Mucosa of gallbladder (tissue), 1 donor: ENCODE measurements at places on chromosomes 7 and 10. TPM values are rescaled to one million over a fixed set of nuclear protein-coding genes. Genes with fewer than 3 reads are reported as not detected.

DNAJC12 gene
- total RNA-seq = 11.7 TPM

EPO gene
- total RNA-seq = not detected

DNA sequence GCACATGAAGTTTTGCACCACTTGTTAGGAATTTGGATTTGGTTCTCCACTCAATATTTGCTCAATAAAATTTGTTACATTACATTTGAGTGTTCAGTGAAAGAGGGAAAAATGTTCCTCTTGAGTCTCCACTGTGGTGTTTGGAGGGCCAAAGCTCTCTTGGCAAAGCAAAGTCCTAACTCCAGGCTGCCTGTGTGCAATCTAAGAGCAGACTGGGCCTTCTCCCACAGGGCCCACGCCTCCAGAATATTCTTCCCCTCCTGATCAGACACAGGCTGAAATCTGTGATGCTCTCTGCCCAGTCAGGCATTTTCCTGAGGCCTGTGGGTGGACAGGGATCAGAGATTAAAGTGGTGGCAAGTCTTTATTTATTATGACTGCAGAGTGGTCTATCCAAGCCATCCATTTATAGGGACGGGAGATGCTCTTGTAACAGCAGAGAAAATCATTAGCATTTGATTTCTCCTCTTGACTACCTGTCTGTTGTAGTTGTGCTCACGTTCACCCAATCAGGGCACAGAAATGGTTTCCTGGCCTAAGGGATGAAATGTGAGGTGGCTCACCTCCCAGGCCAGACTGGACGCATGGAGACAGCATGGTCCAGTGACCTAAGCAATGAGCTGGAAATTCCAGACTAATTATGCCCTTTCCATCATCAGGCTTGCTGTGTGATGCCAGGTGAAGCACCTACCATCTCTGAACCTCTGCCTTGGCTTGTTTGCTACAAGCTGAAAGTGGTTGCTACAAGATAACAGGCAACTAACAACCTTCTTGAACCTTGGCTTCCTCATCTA, 147.1 kb upstream of the NRBF2 start:
- no peak for DNase-seq

RRP12 gene
- 20.9 TPM for total RNA-seq

GRCh38 chr10:124152139-124153022, 59.0 kb upstream of the CHST15 start:
- peak; percentile 62 for DNase-seq

- DNase-seq = no peak
These were observed 369.4 kb upstream of the IGFBP3 start for GRCh38 chr7:46290374-46291049.

DNA sequence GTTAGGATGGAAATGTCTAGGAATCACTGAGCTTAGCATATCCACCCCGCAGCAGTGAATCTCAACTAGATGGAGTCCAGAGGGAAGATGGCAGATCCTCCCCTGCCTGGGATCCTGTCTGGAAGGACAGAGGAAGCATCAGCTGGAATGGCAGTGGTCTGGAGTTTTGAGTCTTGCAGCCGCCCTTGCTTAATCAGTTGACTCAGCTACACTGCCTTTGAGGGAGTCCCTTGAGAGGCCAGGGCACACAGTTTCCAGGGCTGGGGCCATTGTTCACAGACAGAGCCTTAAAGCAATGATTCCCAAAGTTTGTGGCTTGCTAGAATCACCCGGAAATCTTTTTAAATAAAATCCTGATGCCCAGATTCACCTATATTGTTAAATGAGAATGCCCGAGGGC, 128.1 kb downstream of the NT5C2 start:
- no peak for DNase-seq

DNA sequence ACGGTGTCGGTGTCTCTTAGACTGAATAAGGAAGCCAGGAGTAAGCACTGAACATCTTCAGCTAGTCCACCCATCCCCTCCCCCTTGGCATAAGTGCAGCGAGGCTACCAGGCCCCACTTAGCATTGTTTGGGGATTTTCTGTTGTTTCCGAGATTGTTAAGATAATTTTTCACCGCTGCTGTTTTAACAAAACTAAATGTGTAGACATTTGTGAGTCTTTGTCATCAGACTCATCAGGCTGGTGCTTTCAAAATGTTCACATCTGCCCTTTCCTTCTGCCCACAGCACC, 21.0 kb upstream of the GOT1 start:
- DNase-seq = no peak

LRRC18 gene
- 0.20 TPM for total RNA-seq

- no peak for DNase-seq
These were observed 98.8 kb upstream of the CDK1 start for GRCh38 chr10:60679388-60679990.

- DNase-seq = no peak
These were observed 49.0 kb downstream of the SORCS3 start for GRCh38 chr10:104690101-104690500.

GRCh38 chr10:70232859-70233108, 445 bp downstream of the PPA1 start:
- no peak for DNase-seq

DNA sequence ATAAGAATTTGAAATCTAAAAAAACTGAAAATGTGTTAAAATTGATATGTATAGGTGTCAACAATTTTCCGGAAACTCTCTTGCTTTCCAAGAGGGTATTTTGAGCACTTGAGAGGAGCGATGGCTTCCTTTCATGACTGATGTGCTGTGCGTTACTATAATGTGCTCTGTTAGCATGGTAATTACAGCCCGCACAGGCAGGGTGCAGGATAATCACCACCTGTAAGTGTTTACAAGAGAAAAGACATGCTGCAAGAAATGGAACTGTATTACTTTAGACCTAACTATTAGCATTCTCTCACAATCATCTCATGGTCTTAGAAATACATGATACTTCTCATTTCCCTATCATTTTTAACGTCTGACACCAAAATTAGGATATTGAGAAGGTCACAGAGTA, 92.4 kb upstream of the ADARB2 start:
- DNase-seq = no peak

- no peak for DNase-seq
These were observed 164.6 kb downstream of the GRK5 start for GRCh38 chr10:119371704-119372663.
